ENCODE measurements at places on chromosomes 3 and 15. TPM values are rescaled to one million over a fixed set of nuclear protein-coding genes. Genes with fewer than 3 reads are reported as not detected.

GRCh38 chr3:69121513-69121912, 882 bp downstream of the LMOD3 start:
- DNase-seq: no peak

DNA sequence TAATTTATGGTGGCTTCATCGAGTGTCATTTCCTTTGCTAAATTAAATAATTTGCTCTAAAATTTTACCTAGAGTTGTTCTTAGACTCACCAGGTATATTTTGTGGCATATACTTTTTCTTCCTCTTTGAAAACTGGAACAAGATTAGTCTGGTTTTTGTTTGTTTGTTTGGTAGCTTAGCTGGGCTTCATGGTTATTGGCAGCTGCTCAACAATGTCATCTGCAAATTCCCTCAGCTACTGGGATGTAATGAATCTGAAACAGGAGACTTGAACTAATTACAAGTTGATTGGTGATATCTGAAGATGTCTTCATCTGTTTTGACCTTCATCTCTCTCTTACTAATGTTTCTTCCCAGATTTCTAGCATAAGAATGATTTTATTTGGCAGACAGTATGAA, 270.5 kb upstream of the P2RY1 start:
- no peak for DNase-seq

DNA sequence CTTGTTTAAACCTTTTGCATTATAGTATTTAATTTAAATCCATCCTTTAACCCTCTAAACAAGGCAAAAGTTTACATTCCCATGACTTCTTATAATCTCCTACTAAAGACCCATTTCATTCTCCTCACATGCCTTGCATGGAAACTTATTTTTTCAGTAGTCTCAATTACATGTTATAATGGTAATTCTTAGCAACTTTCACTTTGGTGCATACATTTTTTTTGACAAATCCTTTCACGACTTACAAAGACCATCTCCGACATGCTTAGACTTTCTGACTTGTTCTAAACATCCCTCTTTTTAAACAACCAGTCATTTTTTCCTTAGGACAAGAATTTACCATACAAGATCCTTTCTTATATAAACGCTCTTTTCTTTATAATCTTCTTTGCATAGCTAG, 615.4 kb upstream of the GBE1 start:
- no peak for DNase-seq

HRG gene
- not detected for total RNA-seq

GRCh38 chr3:141804778-141805639, 41.8 kb downstream of the GRK7 start:
- no peak for DNase-seq

GRCh38 chr15:34332553-34333120, 4.9 kb downstream of the SLC12A6 start:
- DNase-seq: no peak

- no peak for DNase-seq
Measured at GRCh38 chr3:40465111-40465407, 7.9 kb downstream of the RPL14 start.

MAPKBP1 gene
- total RNA-seq: 39.6 TPM

GRCh38 chr15:78420766-78421165, 17.2 kb upstream of the IREB2 start:
- no peak for DNase-seq

MYRIP gene
- total RNA-seq: 4.8 TPM

GRCh38 chr3:67325231-67325630, 327.1 kb downstream of the KBTBD8 start:
- DNase-seq: no peak

SEMA5B gene
- 2.3 TPM for total RNA-seq

- DNase-seq: no peak
Measured at GRCh38 chr3:102018551-102018950, 169.2 kb downstream of the NFKBIZ start.

GRCh38 chr3:187669675-187670504, at the start of gene SST:
SST (minus strand) TSS chr3:187670394; CDS start chr3:187670291, 103 bp downstream.
- DNase-seq: peak; percentile 48

FAM227B gene
- 9.6 TPM for total RNA-seq

LTF gene
- 1.5 TPM for total RNA-seq

DNA sequence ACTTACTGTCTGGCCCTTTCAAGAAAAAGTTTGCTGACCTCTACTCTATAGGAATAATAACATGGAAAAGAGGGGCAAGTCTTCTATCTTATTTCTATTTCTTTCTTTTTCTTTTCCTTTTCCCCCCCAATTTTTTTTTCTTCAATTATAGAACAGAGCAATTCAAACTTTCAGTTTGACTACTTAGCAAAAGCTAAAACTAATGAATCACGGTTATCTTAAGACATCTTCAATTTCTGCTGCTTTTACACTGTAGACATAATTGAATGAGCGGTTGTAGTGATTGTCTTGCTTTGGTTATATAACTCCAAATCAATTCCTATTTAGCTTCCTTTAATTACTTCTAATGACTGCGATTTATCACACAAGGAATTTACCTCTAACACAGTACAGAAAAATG, 74.3 kb upstream of the P2RY1 start:
- DNase-seq: no peak

DALRD3 gene
- 37.0 TPM for total RNA-seq

GRCh38 chr3:42106646-42107045, 15.5 kb downstream of the TRAK1 start:
- DNase-seq: no peak

- no peak for DNase-seq
Measured at GRCh38 chr15:64066451-64066850, 20.2 kb upstream of the DAPK2 start.

Data from ureter (tissue), 1 donor.